ENCODE measurements at places on chromosomes 3 and 15.

GRCh38 chr3:31081018-31081662, 186.7 kb upstream of the GADL1 start:
- no peak for DNase-seq

DNA sequence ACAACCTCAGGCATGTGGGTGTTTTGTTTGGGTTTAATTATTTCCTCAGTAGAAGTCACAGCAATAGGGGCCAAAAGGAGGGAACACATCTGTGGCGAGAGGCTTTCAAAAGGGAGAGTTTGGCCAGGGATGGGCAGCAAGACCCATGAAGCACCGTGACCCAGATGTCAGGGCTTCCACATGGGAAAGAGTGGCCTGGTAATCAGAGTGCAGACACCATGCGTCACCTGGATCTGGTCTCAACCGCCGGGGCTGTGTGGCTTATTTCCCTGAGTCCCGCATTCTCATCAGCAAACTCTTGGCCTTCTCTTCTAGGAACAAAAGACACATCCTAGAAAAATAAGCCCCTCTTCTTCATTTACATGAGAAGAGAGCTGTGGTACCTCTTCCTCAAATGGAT, 12.4 kb upstream of the MUSTN1 start:
- no peak for DNase-seq

GRCh38 chr15:92599394-92599970, 56.1 kb downstream of the FAM174B start:
- DNase-seq = no peak

DNA sequence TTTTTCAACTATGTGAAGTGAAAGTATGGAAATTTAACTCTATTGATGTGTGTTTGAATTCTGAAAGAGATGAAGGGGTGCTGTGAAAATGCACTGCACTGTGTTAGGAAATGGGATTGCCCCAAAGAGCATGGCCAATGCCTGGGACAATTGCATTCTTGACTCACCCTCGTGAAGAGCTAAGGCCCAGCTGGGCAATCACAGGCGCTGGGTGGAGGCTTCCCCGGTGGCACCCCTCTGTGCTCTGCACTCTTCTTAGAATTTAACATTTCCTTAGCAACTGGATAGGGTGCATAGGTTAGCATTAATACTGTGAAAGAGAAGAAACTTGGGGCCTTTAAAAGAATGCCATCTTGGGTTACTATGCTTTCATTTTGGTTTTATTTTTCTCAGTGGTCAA, 179.9 kb upstream of the GOLIM4 start:
- DNase-seq = no peak

GRCh38 chr15:66323312-66323928, 30.1 kb downstream of the DIS3L start:
- DNase-seq = no peak

- DNase-seq = no peak
Observed at GRCh38 chr3:32455609-32456428, 46.8 kb downstream of the CMTM6 start.

GRCh38 chr3:112417696-112418318, 81.5 kb downstream of the BTLA start:
- no peak for DNase-seq

- no peak for DNase-seq
Observed at GRCh38 chr3:172629470-172629869, 81.4 kb downstream of the NCEH1 start.

DNA sequence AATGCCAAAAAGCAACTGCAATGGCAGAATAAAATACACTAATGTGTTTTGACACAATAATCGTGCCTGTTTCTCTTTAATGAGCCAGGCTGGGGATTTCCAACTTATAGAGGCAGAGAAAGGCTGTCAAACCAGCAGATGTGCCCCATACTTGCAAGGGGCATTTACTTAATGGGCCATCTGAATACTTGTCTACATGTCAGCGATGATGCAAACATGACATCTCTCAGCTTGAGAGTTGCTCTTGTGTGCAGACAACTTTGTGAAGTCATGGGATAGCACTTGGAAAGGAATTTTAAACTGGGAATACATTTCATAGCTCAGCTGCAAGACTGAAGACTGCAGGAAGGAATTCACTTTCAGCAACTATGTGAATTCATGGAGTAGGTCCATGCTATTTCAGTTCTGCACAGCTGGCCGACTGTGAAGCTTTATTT, 127.4 kb upstream of the ADAMTS9 start:
- no peak for DNase-seq

DNA sequence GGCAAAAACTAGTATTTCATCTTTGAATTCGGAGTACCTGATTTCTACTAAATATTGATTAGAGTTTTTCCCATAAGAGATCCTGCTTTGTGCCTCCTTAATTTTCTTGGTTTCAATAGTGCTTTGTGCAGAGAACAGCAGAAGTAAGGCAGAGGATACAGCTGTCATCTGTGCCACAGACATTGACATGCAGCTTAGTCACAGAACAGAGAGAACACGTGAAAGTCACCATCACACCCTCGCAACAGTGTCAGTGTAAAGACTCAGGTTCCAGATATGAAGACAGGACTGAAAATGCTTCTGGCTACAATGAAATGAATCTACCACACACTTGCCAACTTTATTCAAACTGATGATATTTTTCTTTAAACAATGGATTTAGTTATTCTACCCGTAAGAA, 942.8 kb upstream of the CFAP20DC start:
- no peak for DNase-seq

DNA sequence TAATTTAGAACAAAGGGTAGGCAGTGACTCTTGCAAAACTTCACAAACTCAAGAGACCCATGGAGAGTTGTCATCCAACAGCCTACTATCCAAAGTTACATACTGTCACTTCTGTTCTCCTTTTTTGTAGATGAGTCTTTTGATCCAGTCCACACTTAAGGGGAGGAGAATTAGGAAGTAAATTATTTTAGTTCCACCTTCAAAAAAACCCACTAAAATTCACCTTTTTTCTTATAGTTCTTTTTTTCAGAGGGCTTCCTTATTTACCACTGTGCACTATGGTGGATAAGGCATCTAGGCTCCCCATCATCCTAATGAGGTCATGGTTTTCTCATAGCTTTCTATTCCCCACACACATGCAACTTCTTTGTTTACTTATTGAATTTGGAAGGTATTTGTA, 8.6 kb upstream of the TCAIM start:
- DNase-seq = no peak

DNA sequence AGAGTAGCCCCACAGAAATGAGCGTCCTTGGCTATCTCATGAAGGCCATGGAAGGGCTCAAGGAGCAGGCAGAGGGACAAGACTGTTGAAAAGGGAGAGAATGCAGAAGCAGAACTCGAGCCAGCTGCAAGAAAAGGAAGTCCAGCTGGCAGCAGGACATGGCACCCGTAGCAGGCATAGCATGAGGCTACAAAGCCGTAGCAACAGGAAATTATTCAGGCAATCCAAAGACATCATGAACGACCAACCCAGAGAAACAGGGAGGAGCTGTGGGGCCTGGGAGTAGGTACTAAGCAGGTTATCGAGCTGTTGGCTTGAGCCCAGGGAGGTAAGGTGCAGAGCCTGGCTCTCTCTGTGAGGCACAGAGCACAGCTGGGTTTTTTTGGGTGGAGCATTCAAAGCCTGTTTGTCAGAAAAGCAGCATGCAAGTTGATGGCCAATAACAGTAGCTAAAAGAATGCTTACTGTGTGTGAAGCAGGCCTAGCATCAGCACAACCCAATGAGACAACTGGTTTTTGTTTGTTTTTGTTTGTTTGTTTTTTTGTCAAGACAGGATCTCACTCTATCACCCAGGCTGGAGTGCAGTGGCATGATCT, 144.0 kb upstream of the SMAD3 start:
- DNase-seq = no peak

- DNase-seq = no peak
Observed at GRCh38 chr15:36358523-36358922, 220.9 kb upstream of the CDIN1 start.

DNA sequence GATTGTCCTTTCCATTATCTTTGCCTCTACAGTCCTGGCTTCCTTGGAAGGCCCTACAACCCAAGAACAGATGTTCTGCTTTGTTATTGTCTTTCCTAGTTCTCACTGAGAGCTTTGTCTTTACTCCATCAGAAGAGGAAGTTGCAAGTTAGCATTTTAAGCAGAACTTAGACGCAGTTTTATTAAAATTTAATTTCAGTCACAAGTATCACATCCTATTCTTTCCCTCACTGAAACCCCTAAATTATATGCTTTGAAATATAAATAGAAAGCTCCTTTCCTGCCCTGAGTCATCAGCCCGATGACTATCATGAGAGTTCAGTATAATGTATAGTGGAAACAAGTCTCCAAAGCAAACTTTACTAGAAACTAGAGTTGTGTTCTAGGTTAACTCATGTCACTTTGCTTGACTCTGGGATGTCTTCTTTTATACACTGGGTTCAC, 291.2 kb upstream of the RBMS3 start:
- DNase-seq = no peak

GRCh38 chr3:190865828-190866227, 3.3 kb upstream of the GMNC start:
- no peak for DNase-seq

- no peak for DNase-seq
Observed at GRCh38 chr3:124920718-124921117, 13.8 kb downstream of the MUC13 start.

GRCh38 chr3:123755501-123755900, 128.6 kb downstream of the MYLK start:
- DNase-seq = no peak

- no peak for DNase-seq
Observed at GRCh38 chr3:74537857-74538256, 76.6 kb downstream of the CNTN3 start.

DNA sequence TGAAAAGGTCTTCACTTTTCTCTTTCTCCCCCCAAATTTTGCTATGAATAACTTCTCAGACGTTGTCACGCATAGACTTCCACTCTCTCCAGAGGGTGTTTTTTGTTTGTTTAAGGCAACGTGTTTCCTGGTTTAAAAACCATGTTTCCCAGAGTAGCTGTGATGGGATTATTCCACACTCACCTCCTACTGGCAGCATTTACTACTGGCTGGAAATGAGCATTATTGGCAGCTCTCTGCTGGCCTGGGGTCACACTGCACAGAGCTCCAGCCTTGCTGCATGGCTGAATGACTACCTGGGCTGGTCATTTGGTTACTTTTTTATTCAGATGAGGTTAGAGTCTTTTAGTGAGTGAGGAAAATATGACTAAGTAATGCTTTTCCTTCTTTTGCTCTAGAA, 65.2 kb downstream of the RARB start:
- DNase-seq = no peak

GRCh38 chr3:59762941-59763340, 713.1 kb upstream of the CFAP20DC start:
- DNase-seq = no peak

DNA sequence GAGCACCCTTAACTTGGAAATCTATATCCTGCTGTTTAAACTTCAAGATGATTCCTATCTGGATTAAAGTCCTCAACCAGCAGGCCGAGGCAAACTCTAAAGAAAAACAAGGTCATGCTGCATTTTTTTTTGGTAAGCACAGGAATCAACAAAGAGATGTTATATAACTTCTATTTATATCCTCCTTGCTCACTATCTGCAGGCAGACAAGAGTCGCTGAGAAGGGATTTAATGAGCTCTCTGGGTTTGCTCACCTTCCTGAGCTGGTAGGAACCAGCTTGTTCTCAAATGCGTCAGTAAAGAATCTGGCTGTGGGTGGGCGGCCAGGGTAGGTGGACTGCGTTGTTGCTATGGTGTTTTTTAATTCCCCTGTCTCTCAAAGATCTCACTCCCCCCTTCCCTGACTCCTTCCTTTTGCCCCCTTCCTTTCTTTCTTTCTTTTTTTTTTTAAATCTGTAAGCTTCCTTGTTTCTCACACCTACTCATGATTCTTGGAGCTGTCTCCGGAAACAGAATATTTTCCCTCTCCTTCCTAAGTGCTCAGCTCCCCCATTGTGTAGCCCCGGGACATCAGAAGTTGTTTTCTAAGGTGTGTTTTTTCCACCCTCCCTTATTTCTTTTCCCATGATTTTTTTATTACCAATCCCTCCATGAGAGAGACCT, 228.8 kb upstream of the BHLHE40 start:
- no peak for DNase-seq

DNA sequence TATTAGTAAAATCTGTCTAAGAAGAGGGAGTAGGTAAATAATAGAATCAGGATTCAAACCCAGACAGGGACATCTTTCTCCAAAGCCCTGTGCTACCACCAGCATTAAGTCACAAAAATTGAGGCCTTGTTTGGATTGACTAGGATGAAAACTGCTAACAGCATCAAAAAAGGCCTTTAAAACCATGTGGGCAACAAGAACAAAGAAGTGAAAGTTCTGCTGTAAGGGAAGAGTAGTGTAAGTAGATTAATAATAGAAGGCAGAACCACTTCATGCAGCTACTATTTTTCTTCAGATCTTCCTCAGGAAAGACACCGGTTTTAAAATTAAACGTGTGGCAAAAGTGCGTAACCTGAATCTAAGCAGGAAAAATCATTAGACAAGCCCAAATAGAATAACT, 15.3 kb upstream of the KBTBD12 start:
- no peak for DNase-seq

DNA sequence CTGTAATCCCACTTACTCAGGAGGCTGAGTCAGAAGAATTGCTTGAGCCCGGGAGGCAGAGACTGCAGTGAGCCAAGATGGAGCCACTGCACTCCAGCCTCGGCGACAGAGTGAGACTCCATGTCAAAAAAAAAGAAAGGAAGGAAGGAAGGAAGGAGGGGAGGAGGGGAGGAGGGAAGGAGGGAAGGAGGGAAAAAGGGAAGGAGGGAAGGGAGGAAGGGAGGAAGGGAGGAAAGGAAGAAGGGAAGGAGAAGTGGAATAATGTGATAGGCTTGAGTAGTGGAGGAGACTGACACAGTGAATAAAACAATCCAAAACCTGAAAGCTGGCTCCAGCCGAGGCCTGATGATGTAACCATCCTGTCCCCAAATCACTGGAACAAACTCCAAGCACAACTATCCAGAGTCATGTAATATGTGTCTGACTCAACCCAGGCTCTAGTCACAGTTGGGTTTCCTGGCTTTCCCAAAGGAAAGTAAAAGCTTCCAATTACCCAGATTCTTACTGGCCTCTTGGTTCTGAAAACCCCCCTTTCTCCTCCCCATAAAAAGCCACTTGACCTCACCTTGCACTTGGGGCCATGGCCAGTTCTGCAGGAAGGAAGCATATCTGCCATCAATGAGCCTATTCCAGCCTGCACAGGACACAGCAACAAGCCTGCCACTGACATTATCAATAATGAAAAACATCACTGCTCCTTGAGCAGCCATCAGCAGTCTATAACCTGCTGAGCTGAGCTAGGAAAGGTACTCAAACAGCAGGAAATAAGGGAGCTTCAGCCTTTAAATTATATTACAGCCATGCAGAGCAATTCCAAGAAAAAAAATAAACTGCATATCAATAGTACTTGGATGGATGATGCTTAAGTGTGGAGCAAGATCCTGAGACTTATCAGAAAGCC, 48.3 kb downstream of the MB21D2 start:
- DNase-seq = no peak

- no peak for DNase-seq
Observed at GRCh38 chr3:13883681-13884080, 3.8 kb upstream of the WNT7A start.

GRCh38 chr3:190716961-190717360, 145.5 kb downstream of the GMNC start:
- DNase-seq = no peak

- DNase-seq = no peak
Observed at GRCh38 chr15:50753463-50753862, 12.0 kb downstream of the SPPL2A start.

- DNase-seq = no peak
Observed at GRCh38 chr3:157594413-157594812, 91.2 kb upstream of the VEPH1 start.
